ENCODE measurements at places on chromosomes 2 and 18.

DNA sequence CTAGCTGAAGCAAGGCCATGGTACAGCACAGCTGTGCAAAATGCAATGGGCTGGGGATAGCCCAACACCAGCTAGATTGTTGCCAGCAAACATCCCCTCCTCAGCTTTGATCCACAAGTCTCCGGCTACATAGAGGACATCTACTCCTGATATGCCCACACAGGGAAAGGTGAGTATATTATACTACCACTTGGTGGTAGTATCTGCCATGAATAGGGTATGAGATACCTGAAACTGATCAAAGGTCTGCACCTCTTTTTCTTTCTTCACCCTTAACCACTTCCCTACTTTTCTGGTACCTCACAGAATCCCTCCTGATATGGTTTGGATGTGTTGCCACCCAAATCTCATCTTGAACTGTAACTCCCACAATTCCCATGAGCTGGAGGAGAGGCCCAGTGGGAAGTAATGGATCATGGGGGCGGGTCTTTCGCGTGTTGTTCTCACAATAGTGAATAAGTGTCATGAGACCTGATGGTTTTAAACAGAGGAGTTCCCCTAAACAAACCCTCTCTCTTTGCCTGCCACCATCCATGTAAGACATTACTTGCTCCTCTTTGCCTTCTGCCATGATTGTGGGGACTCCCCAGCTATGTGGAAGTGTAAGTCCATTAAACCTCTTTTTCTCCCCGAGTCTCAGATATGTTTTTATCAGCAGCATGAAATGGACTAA lies 279.6 kb downstream of the TXNL1 start:
- no peak for DNase-seq

DNA sequence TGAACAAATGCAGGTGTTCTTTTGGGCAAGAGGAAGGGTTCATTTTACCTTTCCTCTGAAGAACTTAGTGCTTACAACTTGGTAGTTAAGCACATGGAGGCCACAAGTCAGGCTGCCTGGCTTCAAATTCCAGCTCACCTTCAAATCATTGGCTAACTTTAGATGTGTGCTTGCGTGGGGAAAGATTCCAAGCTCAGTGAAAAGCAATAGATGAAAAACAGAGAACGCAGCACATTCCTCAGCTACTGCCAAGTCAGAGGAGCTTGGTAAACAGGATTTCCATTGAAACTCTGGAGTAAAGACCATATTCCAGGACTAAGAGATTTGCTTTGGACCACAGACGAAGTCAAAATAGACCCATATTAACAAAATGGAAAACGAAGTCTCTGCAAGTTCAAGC lies 96.3 kb upstream of the ASB18 start:
- DNase-seq, result no peak

DNA sequence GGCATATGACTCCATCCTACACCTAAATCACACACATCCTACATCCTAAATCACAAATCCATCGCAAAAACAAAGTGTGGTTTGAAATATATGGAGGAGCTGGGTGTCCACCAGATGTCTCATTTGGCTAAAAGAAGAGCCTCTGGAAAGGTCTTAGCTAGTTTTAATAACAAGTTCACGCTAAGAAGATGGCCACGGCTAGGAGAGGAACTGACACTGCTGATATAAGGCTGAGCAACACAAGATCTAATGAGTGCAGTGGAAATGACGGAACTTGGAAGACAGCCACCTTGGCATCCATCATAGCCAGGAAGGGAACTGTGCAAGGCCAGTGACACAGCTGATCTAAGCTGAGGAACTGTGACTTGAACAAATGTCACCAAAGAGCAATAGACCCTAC lies 60.0 kb upstream of the AGAP1 start:
- no peak for DNase-seq

GRCh38 chr18:11981192-11981542 lies at the start of gene IMPA2:
TSS of gene IMPA2 (plus strand) at chr18:11981507. CDS start at chr18:11981670, 163 bp downstream.
- no peak for DNase-seq

GRCh38 chr18:6022074-6022444 lies 126.7 kb upstream of the TMEM200C start:
- no peak for DNase-seq

GRCh38 chr18:11714244-11714918 lies 25.3 kb downstream of the GNAL start:
- DNase-seq, result no peak

DNA sequence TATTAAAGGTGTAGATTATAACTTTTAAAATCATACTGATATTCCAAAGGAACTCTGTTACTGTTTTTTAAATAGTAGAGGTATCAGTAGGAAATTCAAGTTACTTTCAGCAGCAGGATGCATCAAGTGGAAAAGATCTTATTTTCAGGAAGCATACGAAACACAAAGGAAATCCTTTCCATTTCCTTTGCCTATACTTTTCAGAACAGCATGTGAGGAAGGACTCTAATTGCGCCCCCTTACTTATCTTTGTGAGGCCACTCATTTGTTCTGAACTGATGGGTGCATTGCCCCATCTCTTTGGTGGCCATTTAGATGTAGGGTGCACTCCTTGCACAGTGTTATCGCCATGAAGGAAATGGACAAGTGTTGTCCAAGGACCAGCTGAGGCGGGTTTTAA lies 145.3 kb downstream of the BABAM2 start:
- no peak for DNase-seq

- no peak for DNase-seq
Measured at GRCh38 chr2:45177870-45178269, 168.6 kb upstream of the SIX2 start.

DNA sequence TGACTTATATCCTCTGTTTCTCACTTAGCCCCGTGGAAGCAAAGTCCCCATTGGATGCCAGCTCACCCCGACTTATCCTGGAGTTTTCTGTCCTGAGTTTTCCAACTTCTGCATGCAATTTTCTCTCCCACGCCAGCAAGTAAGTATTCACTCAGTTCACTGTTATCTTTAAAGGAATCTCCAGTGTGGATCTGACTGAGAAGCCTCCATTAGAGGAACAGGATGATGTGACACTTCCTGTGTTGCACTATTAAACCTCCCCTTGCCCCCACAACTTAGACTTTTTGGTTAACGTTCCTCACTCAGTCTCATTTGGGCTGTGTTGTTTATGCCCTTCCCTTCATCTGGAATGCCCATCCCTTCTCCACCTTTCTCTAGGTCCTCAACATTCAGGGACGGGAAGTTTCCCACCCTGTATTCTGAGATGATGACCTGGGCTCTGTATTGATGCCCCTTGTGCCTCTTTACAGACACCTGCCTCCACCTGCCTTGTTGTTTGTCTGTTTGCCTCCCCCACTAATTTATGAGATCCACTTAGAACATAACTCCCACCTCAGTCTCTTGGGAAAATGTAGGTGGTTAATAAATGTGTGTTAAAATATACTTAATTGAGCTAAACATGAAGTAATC lies 536.1 kb upstream of the RAB6C start:
- DNase-seq, result no peak

- DNase-seq, result no peak
Measured at GRCh38 chr2:125312342-125312741, 1287.3 kb downstream of the CNTNAP5 start.

DNA sequence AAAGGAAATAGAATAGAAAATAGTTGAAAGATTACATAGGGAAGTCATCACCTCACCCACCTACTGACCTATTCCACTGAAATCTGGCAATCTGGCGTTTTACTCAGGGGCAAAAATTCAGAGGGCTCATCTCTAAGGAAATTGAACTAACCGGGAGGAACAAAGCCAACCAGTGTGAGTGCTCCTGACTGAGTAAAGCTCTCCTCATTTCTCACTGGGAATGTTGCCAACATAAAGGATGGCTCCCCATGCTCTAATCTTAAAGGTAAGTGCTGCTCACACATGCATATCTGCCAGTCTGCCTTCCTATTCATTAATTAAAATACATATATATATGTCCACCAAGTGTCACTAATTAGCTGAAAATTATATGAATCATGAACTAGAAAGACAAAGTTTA lies 13.5 kb upstream of the DOK6 start:
- no peak for DNase-seq

GRCh38 chr2:38239452-38239851 lies 137.6 kb downstream of the ATL2 start:
- DNase-seq, result no peak

- DNase-seq, result no peak
Measured at GRCh38 chr18:69648486-69648885, 247.8 kb downstream of the DOK6 start.

DNA sequence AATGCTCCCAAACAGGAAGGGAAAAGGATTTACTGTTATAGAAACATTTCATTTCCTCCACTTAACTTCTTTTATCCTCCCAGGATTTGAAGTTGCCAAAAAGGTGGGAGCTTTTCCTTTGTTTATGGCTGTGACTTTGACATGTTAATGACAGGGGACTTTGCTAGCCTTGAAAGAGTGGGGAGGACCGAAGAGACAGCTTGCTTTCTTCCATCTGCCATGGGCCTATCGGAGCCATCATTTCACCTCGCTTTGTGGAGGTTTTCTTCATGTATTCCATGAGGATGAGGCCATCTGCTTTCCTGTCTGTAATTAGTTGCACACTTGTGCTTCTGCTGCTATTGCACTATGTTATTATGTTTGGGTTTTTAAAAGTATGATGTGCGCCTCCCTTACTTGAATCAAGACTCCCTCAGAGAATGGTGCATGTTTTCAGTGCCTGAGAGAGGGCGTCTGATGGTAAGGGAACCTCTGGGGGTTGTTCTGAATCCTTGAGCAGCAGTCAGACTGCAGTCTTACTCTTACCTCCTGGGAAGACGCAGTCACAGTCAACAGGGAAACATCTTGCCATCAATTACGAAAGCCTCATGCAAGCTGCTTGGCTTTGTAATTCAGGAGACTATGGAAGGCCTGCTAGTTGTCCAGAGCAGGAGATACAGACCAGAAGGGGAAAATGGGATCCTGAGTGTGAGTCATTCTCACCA lies 173.3 kb upstream of the MGAT5 start:
- no peak for DNase-seq

DNA sequence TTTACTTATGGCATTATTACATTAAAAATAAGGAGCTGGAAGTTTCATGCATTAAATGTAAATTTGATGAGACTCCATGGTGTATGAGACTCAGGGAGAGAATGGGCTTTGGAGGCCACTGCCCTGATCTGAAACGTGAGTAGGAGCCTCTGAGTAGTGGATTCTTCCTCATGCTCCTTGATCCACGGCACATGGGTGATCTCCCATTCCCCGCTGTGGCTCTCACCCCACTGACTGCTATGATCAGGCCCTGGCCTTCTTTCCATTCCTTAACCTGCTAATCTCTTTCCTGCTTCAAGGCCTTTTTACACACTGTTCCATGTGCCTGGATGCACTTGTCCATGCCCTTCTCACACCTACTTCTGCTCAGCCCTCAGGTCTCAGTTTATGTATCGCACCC lies 68.4 kb downstream of the SMAD7 start:
- no peak for DNase-seq

DNA sequence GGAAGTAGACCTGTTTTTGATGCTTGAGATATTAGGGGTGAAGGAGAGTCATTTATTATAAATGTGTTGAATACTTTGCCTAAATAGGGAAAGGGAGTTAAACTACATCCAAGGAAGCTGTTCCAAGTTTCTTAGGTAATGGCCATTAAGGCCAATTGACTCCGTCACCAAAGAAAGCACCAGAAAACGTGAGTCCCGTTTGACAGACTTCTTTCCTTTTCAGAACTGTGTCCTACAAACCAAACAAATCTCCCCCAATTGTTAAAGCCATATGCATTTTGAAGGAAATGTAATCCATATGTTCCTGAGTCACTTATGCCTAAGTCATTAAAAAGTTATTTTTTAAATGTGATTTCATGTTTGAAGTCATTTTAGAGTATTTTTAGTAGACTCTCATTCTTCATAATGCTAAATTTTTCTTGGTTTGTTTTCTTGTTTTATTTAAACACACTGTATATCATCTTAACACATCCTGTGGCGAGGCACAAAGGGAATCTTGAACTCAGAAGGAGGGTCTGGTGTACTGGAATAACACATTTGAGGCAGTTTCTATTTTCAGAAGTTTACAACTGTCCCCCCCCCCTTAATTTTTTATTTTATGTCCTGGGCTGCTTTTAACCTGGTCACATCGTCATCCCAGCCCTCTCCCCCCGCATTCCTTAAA lies 133.7 kb downstream of the RHBDD1 start:
- no peak for DNase-seq

- no peak for DNase-seq
Measured at GRCh38 chr2:233912691-233913423, 4.3 kb upstream of the TRPM8 start.

DNA sequence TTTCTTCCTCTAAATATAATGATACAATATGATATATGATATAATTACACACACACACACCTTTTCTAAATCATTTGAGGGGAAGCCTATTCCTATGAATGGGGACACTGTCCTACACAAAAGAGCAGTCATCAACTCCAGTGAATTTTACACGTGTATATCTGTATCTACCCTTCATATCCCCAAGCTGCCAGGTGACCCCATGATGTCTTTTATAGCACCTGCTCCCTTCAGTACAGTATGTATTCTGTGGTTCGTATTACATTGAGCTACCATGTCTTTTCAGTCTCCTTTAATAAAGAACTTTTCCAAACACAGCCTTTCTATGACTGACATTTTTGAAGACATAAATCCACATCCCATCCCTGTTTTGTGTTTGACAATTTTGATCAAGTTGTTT lies 19.0 kb downstream of the TBC1D8 start:
- DNase-seq, result no peak

- DNase-seq, result no peak
Measured at GRCh38 chr18:30999186-30999585, 43.4 kb downstream of the DSC3 start.

DNA sequence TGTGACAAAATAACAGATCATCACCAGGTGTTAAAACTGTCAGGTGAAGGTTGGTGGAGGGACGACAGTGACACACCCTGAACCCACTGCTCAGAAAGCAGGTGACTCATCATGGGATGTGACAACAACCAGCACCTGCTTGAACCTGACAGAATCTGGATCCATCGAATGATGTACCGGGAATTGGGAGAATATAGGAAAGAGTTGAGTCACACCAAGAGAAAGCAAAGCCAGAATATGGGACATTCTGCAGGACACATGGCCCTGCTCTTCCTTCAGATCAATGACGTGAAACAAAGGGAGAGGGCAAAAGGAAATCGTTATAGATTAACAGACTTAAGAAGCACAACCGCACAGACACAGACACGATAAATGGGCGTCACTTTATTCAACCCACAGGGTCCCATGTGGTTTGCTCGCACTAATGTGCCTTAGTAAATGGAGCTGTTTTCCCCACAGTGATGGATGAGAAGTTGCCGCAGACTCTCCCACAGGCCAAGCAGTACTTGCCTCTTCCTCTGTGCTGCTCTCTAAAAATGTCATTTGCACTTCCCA lies 100.1 kb downstream of the CRACDL start:
- DNase-seq, result no peak

- no peak for DNase-seq
Measured at GRCh38 chr18:76972241-76972640, 149.9 kb downstream of the ZNF236 start.

- no peak for DNase-seq
Measured at GRCh38 chr2:112836695-112837117, at the start of gene IL1B. TSS of gene IL1B (minus strand) at chr2:112836779. CDS start at chr2:112836229, 550 bp downstream.

GRCh38 chr2:233105156-233105895 lies 45.2 kb downstream of the INPP5D start:
- DNase-seq, result no peak

DNA sequence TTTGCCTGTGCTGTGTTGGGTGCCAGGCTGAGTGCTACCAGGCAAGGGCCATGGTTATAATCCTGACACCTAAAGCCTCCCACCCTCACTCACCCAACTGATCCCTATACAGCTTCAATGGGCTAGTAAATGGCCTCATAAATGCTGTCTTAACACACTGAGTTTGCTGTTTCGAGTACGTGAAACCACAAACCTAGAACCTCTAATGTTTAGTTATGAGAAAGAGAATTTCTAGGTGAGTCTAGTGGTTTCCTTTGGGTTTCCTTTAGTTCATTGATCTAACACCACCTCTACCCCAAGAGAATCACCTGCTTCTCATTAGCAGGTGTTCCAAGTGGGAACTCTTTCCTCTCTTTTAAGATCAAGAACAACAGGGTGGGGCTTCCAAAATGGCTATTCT lies 172.0 kb downstream of the MC4R start:
- no peak for DNase-seq

Data from DMS153 (cell line).